ENCODE measurements at places on chromosomes 7 and 10.

GRCh38 chr10:71423901-71424300 is 27.2 kb downstream of the CDH23 start:
- DNase-seq = no peak

- DNase-seq = no peak
These were observed 317.8 kb upstream of the MTPN start for GRCh38 chr7:136294977-136295376.

GRCh38 chr7:64687249-64687648 is 21.3 kb downstream of the ZNF107 start:
- no peak for DNase-seq

DNA sequence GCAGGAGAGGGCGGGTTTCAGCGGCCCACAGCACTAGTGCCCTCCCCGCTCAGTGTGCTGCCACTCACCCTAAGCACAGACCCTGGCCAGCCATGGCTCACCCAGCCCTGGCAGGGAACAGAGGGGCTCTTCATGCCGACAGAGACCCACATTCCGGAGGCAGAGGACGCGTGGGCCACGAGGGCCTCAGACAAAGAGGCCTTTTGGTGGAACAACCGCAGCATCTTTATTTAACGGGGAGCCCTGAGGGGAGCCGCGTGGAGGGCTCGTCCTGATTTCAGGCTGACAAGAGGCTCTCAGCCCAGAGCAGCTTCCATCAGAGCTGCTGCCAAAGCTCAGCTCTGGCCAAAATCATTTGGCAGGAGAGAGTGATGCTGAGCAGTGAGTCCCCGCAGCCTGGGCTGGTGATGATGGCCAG is 127.8 kb downstream of the SH3PXD2A start:
- DNase-seq = no peak

DNA sequence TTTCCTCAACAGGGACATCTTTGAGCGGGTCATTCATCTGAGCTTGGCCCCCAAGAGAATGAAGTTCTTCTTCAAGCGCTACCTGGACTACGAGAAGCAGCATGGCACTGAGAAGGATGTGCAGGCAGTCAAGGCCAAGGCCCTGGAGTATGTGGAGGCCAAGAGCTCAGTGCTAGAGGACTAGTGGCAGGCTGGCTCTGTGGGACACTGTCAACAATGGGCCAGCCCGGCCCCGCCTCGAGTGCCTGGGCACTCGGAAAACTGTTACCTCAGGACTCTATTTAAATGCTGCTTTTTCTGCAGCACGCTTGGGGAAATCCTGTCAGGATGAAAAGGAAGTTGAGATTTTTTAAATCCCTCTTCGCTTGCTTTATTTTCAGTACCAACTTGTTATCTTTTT is 6.8 kb downstream of the CALHM2 start:
- no peak for DNase-seq

DNA sequence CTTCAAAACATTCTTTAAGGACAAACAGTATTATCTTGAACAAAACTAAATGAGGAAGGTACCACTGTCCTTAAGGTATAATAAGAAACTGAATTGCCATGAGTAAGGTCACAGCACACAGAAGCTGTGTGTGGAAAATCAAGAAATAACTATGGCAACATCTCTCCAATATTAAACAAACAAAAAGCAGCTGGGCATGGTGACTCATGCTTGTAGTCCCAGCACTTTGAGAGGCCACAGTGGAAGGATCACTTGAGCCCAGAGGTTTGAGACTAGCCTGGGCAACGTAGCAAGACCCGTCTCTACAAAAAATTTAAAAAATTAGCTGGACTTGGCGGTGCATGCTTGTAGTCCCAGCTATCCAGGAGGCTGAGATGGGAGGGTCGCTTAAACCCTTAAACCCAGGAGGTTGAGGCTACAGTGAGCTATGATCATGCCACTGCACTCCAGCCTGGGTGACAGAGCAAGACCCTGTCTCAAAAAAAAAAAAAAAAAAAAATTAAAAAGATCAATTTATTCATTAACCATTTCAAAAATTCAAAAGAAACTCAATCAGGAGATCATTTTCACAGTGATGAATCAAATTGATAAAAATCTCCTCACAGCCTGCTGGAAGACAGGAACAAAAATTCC is 195.4 kb downstream of the SKIDA1 start:
- DNase-seq = no peak

DNA sequence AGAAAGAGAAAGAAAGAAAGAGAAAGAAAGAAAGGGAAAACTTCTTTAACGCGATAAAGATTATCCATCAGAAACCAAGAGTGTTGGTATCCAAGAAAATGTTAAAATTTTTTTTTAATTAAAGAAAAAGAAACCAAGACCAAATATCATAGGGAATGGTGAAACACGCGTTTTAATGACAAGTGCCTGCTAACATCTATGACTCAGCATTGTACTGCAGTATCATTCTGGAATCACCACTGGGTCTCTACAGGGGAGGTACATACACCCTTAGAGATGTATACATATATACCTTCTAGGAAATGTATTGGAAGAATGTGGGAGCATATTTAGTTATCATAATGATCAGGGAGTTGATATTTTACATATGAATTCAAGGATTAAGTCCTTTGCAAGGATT is 32.1 kb upstream of the PIK3AP1 start:
- DNase-seq = no peak
